ENCODE measurements at places on chromosomes 4 and X.

GRCh38 chr4:89363786-89364185 lies 56.2 kb upstream of the GPRIN3 start:
- no peak for DNase-seq

DNA sequence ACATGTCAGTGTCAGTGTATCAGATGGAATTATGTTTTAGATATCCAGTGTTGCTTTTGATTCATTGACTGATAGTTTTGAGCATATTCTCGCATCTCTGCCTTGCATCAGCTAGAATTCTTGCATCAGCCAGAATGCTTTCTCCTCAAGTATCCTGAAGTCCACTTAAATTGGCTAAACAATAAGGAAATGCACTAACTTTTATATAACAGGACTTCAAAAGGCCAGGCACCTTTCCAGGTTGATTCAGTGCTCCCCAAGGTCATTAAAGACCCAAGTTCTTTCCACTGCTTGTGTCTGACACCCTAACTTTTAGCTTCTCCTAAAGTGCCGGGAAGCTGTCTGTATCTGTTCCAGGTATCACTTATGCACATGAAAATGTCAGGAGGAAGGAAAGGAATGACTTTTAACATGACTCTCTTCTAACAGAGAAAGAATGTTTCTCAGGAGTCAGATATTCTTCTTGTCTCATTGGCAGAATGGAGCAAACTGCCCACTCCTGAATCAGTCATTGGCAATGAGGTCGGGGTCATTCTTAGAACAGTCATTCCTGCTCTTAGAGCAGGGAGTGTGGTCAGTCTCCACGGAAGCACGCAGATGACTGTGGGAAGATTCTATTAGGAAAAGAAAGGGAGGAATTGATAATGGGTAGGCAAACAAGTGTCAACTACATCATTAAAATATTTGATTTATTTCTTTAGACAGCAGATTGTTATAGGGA lies 92.9 kb upstream of the TLL1 start:
- no peak for DNase-seq

DNA sequence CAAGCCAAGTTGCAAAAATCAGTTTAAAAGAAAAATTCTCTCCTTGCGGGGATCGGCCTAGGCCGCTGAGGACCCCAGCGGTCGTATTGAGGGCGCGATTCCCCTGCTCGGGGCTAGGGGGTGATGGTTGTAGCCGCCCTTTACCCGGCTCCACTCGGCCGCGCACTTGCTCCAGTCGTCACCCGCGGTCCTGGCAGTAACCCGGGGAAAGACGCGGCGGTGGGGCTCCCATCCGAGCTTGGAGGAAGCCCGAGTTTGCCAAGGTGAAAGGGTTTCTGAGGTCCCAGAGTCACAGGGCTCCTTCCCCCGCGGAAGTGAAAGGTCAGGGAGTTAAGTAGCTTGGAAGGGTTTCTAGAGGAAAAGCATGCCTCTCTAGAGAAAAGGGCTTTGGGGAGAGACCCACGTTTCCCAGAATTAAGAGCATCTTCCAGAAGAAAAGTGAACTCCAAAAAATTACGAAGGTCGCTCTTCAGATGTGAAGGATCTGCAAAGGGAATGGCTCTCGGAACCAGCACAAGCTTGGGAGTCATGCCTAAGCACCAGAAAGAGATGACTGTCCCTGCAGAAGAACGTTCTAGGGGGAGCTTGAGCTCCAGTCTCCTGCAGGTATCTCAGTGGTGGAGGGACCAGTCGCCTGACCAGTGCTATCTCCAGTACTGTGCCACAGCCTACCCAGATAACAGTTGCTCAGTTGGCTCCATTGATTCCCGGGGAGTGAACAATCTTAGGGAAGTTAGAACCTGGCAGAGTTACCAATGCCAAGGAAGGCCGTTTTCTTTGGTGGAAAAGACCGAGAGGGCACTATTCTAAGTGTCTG lies 875 bp downstream of the LAP3 start:
- DNase-seq, result no peak

- DNase-seq, result no peak
These were observed 813.5 kb upstream of the SLIT2 start for GRCh38 chr4:19438233-19438632.

DNA sequence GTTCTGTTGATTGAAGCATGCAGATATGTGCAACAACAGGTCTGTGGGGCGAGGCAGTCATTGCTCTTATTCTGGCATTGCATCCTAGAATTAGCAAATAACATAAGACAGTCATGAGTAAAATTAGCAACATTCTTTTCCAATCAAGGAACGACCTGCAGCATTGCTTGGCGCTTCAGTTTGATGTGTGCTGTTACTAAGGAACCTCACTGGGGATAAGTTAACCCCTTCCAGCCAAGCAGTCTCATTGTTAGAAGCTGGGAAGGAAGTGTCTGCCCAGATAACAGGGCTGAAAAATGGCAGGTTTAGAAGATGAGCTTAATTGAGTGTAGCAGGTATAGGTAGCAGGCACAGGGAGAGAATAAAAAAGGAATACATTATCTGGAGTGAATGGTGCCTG lies 55.4 kb downstream of the RBM46 start:
- DNase-seq, result no peak

DNA sequence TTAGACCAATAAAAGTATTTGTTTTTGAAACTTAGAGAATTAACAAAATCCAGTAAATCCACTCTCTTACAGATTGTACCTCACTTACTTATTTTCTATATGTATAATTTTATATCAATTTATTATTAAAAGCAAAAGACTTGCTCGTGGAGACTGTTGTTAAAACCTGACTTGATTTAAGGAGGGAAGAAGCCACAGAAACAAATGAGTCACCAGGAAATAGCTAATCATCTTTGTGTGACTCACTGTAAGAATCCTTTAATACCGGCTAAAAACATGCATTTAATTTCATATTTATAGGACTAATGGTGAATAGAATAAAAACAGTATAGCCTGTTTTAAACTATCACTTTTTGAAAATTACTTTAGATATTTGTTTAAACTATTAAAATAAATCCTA lies 29.9 kb upstream of the UBE2NL start:
- DNase-seq, result no peak

- DNase-seq, result no peak
These were observed 122.3 kb upstream of the TMEM164 start for GRCh38 chrX:109880629-109881028.

GRCh38 chrX:16077811-16078210 lies 45.6 kb upstream of the GRPR start:
- DNase-seq, result no peak

- DNase-seq, result no peak
These were observed 50.5 kb upstream of the NDST3 start for GRCh38 chr4:117983541-117984365.

GRCh38 chrX:30900227-30900626 lies 11.2 kb upstream of the TAB3 start:
- DNase-seq, result no peak

GRCh38 chr4:156773648-156774357 lies 197.8 kb downstream of the PDGFC start:
- DNase-seq, result no peak

DNA sequence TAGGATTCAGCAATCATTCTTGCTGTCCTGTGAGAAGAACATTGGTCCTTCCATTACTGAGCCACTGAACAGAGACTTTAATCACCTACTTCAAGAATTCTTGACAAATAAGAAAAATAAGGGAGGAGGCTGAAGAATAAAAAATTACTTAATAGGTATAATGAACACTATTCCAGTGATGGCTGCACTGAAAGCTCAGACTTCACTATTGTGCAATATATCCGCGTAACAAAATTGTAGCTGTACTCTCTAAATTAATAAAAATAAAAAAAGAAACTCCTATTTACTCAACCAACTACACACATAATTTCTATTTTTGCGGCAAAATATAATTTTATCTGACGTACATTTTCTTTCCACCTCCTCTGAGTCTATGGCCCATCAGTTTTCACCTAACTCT lies 2441.0 kb downstream of the PCDH7 start:
- no peak for DNase-seq

- DNase-seq, result no peak
These were observed 65.7 kb downstream of the ZFYVE28 start for GRCh38 chr4:2352729-2353221.

DNA sequence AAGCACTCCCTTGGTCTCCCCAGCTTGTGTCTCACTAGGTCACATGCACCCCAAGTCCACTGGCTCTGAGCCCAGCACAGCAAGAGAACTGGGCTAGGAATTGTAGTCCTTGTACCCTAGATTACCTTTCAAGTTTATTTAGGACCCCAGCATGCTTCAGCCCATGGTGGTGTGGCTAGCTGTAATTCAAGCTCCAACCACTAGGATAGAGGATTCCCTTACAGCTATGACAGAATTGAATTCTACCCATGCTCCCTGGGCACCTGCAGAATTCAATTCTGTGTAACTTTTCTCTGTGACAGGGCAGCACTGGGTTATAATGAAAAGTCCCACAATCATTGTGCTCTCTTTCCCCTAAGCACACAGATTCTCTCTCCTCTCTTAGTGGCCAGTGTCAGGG lies 253.8 kb upstream of the DMD start:
- no peak for DNase-seq

- DNase-seq, result no peak
These were observed 130.6 kb upstream of the GLRA2 start for GRCh38 chrX:14398725-14399124.

DNA sequence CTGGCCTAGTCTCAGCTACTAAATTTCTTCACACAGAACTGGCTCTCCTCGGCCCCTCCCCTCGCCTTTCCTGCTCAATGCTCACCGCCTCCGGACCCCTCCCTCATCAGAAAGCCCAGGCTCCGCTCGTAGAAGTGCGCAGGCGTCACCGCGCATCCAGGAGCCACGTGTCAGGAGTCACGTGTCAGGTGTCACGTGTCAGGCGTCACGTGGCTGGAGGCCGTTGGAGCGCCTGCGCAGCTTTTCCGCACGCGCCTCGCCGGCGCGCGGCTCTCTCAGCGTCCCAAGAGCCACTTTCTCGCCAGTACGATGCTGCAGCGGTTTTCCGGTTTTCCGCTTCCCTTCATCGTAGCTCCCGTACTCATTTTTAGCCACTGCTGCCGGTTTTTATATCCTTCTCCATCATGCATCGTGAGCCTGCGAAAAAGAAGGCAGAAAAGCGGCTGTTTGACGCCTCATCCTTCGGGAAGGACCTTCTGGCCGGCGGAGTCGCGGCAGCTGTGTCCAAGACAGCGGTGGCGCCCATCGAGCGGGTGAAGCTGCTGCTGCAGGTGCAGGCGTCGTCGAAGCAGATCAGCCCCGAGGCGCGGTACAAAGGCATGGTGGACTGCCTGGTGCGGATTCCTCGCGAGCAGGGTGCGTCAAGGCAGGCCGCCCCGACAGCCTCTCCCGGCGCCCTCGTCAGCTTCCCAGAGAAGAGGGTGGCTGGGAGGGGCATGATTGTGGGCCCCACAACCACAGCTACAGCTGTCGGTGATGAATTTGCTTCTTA lies at the start of gene SLC25A31:
TSS of gene SLC25A31 (plus strand) at position 259 of the 772 bp plus-strand sequence. CDS start at position 405, 146 bp downstream.
- no peak for DNase-seq

GRCh38 chr4:98491899-98492559 lies 166.4 kb downstream of the TSPAN5 start:
- no peak for DNase-seq

GRCh38 chr4:187744911-187745310 lies 250.7 kb upstream of the ZFP42 start:
- no peak for DNase-seq

- DNase-seq, result peak; percentile 35
These were observed 213.4 kb upstream of the S100G start for GRCh38 chrX:16436348-16437188.

GRCh38 chr4:152115794-152116193 lies 355.0 kb upstream of the GATB start:
- peak; percentile 38 for DNase-seq

GRCh38 chrX:145727476-145727875 lies 90.2 kb upstream of the SLITRK2 start:
- no peak for DNase-seq

DNA sequence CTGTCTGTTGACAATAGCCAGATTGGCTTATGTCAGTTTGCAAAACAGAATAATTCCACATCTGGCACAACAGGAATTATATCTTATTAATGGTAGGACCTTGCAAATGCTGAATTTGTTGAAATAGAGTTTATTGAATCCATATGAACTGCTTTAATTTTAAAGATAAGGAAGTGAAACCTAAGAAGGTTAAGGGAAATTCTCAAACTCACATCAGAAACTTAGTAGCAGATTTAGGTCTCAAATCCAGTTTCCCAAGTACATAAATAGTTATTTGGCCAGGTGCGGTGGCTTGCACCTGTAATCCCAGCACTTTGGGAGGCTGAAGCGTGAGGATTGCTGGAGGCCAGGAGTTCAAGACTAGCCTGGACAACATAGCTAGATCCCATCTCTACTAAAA lies 117.1 kb downstream of the HNRNPD start:
- no peak for DNase-seq

DNA sequence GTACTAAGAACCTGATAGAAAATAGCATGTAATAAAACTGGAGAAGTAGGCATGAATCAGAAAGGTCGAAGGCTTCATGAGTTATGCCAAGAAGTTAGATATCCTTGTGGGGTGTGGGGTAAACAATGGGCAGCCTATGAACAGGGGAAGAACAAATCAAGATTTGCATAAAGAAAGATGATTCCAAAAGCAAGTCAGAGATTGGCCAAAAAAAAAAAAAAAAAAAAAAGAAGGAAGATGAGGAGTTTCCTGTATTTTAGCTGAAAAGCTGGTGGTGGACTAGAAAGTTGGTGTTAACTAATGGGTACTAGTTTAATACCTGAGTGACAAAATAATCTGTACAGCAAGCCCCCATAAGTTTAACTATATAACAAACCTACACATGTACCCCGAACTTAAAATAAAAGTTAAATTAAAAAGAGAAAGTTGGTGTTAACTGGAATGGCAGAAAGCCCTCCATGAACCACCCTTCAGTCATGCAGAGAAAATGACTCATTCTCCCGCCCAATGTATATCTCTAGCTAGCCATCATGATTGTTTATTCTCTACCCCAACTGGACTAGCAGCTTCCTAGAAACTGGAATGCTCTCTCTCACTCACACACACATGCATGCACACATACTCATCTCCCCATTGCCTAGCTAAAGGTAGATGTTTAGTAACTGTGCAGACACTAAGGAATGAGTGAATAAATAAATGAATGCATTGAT lies 41.7 kb downstream of the ATP11C start:
- DNase-seq, result no peak

- no peak for DNase-seq
These were observed 932 bp downstream of the TLR10 start for GRCh38 chr4:38781854-38782261.

All from effector memory CD8-positive, alpha-beta T cell (primary cell).